ENCODE measurements at places on chromosomes 12 and 14. TPM values are rescaled to one million over a fixed set of nuclear protein-coding genes. Genes with fewer than 3 reads are reported as not detected.

PTPRB gene
- not detected for total RNA-seq

DNA sequence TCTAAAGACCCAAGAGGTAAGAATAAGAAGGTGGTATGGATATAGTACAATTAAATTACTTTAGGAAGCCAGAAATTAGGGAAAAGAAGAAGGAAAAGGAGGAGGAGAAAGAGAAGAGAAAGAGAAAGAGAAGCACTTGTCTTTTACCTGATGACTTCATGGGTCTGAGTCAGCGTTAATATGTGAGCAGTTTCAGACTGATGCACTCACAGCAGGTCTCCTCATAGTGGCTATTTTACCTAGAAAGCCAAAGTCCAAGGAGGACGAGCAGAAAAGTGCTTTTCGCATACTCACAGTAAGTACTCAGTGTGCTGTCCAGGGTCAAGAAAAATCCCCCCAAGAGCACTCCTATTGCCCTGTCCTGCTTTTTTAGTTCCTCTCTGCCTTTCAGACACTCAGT is 222.1 kb downstream of the C12orf42 start:
- peaks cover 20% of the 10 kb centered on the region for H3K4me1 ChIP-seq
- no peaks in the 10 kb centered on the region for H3K36me3 ChIP-seq
- no peak for DNase-seq
- no peak overlapping the region for H3K4me3 ChIP-seq
- H3K27me3 ChIP-seq = peaks cover 3% of the 10 kb centered on the region
- no peak overlapping the region for H3K27ac ChIP-seq

TPPP2 gene
- total RNA-seq = not detected

- H3K27me3 ChIP-seq = no peaks in the 10 kb centered on the region
- H3K27ac ChIP-seq = no peak overlapping the region
- H3K4me1 ChIP-seq = no peaks in the 10 kb centered on the region
- H3K36me3 ChIP-seq = no peaks in the 10 kb centered on the region
Measured at GRCh38 chr12:79299447-79300198, 391.1 kb downstream of the PAWR start.

- peaks cover 87% of the 10 kb centered on the region for H3K4me1 ChIP-seq
- H3K27me3 ChIP-seq = no peaks in the 10 kb centered on the region
- peak overlapping the region; percentile 81 for H3K27ac ChIP-seq
- H3K36me3 ChIP-seq = peaks cover 22% of the 10 kb centered on the region
- H3K4me3 ChIP-seq = peak overlapping the region; percentile 62
Measured at GRCh38 chr14:91396959-91397815, 20.4 kb downstream of the CCDC88C start.

- H3K4me3 ChIP-seq = peak overlapping the region; percentile 29
- no peaks in the 10 kb centered on the region for H3K36me3 ChIP-seq
- H3K4me1 ChIP-seq = peaks cover 29% of the 10 kb centered on the region
- DNase-seq = no peak
Measured at GRCh38 chr12:113467502-113468364, 3.9 kb downstream of the LHX5 start.

DLGAP5 gene
- 68.0 TPM for total RNA-seq

PMCH gene
- 0.68 TPM for total RNA-seq

All from activated naive CD8-positive, alpha-beta T cell treated with anti-CD3 and anti-CD28 coated beads for 36 hours (primary cell).